ENCODE measurements at places on chromosomes 5 and 9.

GRCh38 chr5:31860726-31861433, 221.9 kb downstream of the PDZD2 start:
- DNase-seq: no peak

GRCh38 chr9:137302118-137302448, at the start of gene NRARP:
Gene NRARP (minus strand): TSS chr9:137302271. CDS start chr9:137301928, 343 bp downstream.
- DNase-seq: peak; percentile 84

GRCh38 chr9:130899051-130899748, 2.6 kb upstream of the QRFP start:
- DNase-seq: no peak

GRCh38 chr9:81468084-81468595, 221.2 kb downstream of the TLE1 start:
- DNase-seq: no peak

DNA sequence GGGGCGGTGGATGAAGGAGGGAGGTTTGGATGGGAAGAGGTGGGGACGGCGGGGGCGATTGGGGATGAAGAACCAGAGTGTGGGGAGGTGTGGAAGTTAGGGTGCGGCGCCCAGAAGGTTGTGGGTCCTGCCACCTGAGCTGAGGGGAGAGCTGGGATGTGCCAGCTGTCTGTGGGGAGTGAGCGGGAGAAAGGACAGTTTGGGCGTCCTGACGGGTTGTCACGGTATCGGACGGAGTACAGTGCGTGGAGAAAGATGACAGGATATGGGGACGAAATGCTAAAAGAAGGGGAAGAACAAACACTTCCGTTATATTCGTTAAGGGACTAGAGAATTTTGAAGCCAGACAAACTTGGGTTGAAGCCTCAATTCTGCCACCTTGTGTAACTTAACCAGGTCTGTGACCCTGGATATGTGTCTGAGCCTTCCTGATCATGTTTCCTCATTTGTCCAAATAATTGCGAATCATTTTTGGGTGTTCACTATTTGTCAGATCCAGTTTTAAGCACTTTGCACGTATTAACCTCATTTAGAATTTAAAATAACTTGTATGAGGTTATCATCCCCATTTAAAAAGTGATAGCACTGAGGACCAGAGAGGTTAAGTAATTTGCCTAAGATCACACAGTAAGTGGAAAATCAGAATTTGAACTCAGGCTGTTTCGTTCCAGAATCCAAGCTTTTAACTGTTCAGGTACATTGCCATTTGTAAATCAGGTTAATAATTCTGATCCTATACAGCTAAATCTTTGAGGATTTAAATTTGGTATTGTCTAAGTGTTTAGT, 689 bp downstream of the CNTRL start:
- DNase-seq: no peak

DNA sequence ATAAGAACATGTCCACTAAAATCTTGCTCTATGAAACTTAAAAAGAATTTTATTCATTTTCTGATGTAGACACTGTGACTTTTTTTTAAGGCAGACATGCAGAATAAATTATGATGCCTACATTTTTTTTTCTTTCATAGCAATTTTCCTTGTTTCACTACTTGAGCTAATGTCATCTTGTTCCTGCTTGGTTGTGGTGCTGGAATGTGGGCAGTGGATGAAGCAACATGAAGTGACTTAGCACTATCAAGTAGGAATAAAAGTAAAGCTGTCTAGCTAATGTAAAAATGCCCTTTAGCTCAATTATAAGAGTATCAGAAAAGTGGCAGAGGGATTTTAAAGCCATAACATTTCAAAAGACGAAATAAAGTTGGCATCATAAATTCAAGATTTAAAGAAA, 191.0 kb downstream of the ADAMTS6 start:
- DNase-seq: no peak

DNA sequence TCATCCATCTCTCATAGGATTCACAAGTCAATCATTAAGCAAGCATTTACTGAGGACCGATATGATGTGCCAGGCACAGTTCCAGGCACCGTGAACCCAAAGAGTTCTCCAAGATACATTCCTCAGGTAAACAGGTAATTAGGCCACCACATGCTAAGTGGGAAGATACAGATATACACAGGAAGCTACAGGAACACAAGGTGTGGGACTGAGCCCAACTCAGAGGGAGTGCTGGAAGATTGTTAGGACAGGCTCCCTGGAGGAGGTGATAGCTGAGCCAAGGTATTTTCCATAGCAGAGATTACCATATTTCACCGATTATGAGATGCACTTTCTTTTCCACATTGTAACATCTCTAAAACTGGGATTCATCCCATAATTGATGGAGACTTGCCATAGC, 31.4 kb upstream of the RAI14 start:
- DNase-seq: no peak

GRCh38 chr5:95718203-95718602, 12.9 kb upstream of the RHOBTB3 start:
- no peak for DNase-seq

- DNase-seq: no peak
These were observed 68.7 kb downstream of the ACTL7B start for GRCh38 chr9:108786901-108787689.

DNA sequence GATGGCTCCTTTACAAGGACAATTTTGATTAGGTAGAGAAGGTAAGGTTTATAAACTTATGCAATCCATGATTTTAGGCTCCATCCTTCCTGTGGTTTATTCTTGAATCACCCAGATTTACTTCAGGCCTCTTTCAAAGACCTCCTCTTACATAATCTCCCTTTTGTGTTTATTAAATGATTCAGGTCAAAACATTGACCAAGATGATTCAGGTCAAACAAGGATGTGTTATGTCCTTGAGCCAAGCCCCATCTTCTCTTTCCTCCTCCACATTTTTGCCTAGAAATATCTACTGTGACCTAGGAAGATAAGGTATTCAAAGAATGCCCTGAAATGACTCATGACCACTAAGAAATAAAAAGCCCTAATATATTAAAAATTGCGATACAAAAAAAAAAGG, 31.8 kb upstream of the TLR4 start:
- no peak for DNase-seq

DNA sequence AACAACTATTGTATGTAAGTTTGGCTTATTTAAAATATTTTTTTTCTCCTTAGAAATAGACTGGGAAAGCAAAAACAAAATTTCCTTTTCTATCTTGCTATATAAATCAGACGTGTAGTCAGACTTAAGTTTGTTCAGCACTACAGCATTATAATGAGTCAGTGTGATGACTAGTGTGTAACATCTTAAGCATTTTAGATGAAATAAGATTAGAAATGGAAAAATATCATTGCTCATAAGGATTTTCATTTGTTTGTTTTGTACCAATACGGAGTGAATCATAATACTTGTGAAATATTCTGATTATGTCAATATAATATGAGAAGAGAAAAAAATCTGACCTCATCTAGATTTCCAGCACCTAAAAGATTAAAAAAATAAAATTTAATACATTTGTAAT, 64.7 kb upstream of the RICTOR start:
- no peak for DNase-seq

GRCh38 chr5:142981886-142982820, 212.0 kb downstream of the ARHGAP26 start:
- DNase-seq: no peak

- DNase-seq: no peak
These were observed 40.2 kb downstream of the NTNG2 start for GRCh38 chr9:132201780-132202703.

All from stimulated activated CD8-positive, alpha-beta memory T cell treated with anti-CD3 and anti-CD28 coated beads, Interleukin-2, amount 100 ng/mL, for 1 hour (primary cell).